ENCODE measurements at places on chromosomes 2 and 18. TPM values are rescaled to one million over a fixed set of nuclear protein-coding genes. Genes with fewer than 3 reads are reported as not detected.

GRCh38 chr2:221142341-221142740 is 429.8 kb downstream of the EPHA4 start:
- DNase-seq = no peak

DNA sequence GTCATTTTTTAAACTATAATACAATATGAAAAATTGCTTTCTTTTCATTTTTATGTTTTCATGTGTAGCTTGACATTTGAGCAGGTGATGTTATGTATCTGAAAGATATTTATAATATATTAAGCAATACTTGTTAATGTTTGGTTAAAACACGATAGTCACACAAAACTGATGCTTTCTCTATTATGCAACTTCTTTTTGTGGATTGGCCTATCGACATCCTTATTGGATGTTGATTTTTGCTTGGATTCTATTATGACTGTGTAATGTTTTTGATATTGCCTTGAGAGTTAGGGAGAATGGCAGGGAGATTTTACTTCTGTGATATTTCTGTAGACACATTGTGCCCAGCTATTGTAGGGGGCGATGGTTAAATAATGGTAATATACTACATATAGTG is 128.0 kb downstream of the ZNF407 start:
- no peak for DNase-seq

DNA sequence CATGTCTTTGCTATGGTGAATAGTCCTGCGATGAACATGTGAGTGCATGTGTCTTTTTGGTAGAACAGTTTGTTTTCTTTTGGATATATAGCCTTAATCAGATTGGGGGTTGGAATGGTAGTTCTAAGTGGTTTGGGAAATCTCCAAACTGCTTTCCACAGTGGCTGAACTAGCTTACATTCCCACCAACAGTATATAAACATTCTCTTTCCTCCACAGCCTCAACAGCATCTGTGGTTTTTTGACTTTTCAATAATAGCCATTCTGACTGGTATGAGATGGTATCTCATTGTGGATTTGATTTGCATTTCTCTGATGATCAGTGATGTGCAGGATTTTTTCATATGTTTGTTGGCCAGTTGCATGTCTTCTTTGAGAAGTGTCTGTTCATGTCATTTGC is 112.2 kb upstream of the SESTD1 start:
- DNase-seq = peak; percentile 58

DNA sequence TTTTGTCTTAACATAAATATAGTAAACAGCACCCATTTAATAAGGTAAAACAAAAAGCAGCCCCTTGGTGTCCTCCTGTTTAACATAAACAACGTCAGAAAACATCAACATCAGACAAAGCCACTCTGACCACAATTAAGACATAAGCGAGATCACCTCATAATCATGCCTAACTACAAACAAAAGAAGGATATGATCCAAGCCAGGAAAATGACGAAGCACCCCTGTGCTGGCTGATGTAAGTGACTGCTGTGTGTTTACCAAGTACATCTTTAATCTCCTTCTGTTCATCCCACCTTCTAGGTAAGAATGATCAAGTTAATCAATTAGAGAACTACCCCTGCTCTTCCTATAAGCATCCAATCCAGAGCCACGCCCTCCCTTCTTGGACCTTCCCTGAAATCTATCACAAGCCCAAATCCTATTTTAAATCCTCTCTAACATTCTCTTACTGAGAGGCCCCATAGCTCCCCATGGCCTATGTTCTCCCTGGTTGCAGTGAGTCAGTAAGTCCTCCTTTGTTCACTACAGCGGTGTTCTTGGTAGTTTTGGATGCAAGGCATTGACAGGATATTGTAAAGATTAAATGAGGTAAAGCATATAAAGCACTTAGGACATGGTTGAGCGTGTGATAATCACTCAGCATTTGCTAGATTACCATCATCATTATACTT is 424.2 kb downstream of the TSN start:
- DNase-seq = no peak

DNA sequence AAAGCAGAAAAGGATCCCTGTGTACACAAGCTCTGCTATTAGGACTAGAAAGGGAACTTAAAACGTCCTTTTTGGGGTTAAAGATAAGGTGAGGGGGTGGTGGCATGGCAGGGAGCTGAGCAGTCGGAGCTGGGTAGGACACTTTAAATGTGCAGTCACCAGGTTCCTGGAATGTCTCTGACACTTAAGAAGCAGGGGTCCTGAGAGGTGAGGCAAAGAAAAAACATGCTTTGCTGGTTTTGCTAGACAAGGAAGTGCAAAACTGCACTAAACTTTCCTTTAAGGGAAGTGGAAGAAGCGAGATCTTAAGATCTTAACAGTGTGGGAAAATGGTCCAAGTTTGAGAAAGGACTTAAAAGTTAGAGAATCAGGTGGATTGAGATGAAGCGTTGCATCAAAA is 99.5 kb upstream of the MAP3K20 start:
- DNase-seq = no peak

- peak; percentile 88 for DNase-seq
These were observed 26.1 kb upstream of the MMADHC start for GRCh38 chr2:149613704-149614103.

GRCh38 chr2:181128199-181128598 is 147.8 kb downstream of the UBE2E3 start:
- no peak for DNase-seq

DNA sequence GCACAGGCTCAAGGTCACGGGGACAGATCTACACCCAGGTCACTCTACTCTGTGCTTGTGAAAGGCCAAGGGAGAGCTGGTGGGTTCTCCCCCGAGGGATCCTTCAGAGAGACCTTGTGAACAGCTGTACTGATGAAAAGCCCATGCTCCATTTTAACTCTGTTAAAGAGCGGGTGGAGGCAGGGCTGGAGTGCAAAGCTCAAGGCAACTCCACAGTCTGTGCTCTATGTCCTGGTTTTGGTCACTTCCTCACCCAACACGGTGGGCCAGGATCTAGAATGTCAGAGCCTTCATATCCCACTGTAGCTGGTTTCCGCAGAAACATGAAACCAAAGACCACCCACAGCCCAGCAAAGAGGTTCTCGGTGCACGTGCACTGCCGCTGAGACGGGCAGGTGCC is 177.1 kb downstream of the LAMA1 start:
- no peak for DNase-seq

GRCh38 chr2:118846442-118846952 is 951 bp downstream of the EN1 start:
- no peak for DNase-seq

DNA sequence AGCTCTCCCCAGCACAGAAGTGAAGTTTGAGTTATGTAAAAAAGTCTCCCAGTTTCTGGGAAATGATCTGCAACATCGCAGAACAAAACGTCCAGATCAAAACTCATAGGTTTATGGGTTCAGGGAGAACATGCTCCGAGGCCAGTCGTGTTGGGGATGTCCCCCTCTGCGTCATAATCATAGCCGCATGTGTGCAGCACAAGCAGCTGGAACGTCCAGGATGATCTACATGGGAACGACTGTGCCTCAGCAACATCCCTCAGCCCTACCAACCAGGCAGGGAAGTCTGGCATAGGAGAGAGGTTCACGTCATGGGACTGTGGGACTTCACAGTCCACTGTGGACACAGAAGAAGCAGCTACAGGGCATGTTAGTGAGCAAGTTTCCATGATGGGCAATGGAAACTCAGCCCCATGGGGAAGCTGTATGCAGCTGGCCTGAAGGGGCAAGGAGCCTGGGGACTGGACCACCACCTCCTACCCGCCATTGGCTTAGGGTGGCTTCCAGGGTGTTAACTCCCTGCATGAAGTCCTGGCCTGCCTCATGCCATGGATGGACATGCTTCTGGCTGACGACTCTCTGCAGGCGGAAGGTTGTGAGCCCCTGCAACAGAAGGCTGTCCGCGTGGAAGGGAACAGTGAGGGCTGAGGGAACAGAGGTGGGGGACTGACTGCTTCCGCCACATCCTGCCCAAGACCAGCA is 96.9 kb downstream of the COPS8 start:
- no peak for DNase-seq

DNA sequence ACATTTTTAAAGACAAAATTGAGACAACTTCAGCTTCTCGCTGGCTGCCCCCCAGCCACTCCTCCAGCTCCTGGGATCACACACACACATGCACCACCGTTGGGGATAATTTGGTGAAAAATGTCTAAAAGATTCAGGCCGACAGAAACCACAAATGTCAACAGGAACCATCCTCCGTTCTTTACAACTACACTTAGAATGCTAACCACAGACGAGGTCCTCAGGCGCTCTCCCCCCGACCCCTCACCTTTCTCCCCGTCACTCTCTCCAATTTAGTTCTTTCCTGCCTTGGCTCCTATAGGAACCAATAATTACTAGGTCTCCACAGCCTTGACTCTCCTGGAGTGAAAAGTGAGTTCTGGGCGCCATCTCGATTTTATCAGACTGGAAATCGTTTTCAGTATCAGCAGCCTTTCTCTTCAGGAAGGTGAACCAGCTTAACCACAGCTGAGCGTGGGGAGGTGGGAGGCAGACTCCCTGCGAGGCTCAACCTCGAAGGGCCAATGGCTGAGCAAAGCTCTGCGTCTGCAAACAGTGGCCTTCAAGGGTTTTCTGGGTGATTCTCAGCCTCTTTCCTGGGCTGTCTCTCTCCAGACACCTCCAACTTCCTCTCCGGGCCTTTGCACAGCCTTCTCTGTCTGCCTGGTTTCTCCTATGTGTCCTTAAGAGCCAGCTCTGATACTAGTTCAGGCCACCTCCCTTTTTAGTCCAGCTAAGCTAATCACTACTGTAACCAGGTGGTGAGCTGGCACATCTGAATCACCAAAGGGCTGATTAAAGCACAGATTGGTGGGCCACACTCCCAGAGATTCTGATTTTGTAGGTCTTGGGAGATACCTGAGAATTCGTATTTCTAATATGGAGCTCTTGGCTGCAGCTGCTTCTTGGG is 115.7 kb upstream of the COPS8 start:
- DNase-seq = no peak

DNA sequence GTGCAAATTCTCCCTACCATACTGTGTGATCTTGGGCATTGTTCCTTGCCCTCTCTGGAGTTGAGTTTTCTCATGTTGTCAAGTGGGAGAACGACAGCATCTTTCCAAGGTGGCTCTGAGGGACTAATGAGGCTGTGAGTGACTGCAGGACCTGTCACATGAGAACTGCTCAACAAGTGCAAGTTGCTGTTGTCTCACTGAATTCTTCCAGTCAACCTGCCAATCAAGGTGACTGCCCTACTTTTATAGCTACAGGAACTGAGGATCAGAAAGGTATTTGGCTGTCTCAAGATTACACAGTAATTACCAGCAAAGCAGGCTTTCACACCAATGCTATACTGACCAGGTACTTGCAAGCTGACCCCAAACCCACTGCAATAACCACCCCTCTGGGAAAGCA is 137.6 kb downstream of the MTCL1 start:
- DNase-seq = no peak

GRCh38 chr18:45596036-45596435 is 19.2 kb upstream of the SLC14A2 start:
- DNase-seq = no peak

DNA sequence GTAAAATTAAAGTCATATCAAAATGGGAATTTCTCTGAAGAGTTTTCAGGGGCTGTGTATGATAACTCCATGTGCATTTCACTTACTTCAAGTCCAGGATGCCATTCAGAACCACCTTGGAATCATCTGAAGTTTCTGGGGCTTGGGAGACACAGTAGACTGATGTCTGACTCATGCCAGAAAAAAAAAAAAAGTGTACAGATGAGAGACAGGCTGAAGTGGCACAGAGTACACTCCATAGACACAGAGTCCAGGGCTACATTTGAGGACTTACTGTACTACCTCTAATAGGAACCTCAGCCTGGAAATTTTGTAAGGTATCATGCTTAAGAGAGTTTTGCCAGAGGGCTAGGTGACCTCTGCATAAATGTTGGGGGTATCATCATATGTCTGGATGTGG is 92.0 kb downstream of the SS18 start:
- no peak for DNase-seq

GRCh38 chr2:238187618-238188548 is 15.6 kb downstream of the ILKAP start:
- DNase-seq = no peak

The L3MBTL4 gene
- total RNA-seq = under 0.01 TPM

The ZNF892 gene
- total RNA-seq = 2.7 TPM

The ANO7 gene
- total RNA-seq = 0.36 TPM

The CEP76 gene
- 8.3 TPM for total RNA-seq

The IL1R2 gene
- total RNA-seq = not detected

All from IMR-90 (cell line).